NCI-H345 (cell line): ENCODE measurements at places on chromosomes 7 and 10.

GRCh38 chr10:46290101-46290886, 3.5 kb downstream of the ANTXRL start:
- no peak for DNase-seq

- DNase-seq, result no peak
Measured at GRCh38 chr7:50739744-50740435, 42.8 kb downstream of the GRB10 start.

GRCh38 chr10:102342458-102342857, 53.0 kb upstream of the NFKB2 start:
- DNase-seq, result no peak

DNA sequence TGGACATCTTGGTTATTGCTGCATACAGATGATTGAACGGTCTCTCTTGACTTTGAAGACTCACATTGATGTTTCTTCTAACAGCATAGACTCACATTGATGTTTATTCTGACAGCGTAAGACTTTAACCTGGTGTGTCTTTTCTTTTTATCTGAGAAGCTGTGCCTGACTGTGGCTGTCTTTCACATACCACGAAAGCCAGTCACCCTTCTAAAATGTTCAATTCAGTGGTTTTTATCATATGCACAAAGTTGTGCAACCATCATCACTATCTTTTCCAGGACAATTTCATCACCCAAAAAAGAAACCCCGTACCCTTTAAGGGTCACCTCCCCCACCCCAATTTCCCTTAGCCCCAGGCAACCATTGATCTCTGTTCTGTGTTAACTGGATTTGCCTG, 24.7 kb downstream of the CELF2 start:
- DNase-seq, result no peak

DNA sequence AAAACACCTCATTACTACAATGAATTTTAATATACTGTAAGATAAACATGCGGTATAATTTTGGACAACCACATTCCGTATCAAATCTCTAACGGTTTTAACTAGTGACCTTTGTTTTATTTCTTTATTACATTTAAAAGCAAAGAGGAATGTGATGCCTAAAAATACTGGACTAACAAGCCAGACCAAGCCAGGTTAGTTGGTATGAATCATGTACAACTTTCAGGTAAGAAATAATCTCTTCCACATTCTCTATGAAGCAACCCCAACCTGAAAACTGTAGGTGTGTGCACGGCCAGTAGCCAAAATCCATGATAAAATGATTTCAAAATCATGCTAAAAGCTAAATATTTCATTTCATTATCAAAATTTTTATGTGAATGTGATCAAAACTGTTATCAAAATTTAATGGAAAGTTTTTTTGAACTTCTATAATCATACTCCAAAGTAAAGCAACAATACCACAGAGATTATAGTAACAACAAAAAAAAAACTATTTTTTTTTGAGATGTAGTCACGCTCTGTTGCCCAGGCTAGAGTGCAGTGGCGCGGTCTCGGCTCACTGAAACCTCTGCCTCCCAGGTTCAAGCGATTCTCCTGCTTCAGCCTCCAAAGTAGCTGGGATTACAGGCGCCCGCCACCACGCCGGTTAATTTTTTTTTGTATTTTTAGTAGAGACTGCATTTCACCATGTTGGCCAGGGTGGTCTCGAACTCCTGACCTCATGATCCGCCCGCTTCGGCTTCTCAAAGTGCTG, 127.2 kb downstream of the NRBF2 start:
- DNase-seq, result no peak
